ENCODE measurements at places on chromosomes 16 and 17.

GRCh38 chr17:1104222-1104621 is 75.6 kb downstream of the ABR start:
- no peak for DNase-seq

GRCh38 chr17:28008513-28008912 is 34.0 kb upstream of the NLK start:
- DNase-seq = peak; percentile 46

- DNase-seq = no peak
Observed at GRCh38 chr17:31321966-31322365, 544 bp upstream of the EVI2A start.

- DNase-seq = no peak
Observed at GRCh38 chr16:11667824-11668622, at the start of gene SNN. Gene SNN, plus strand, starts transcription at chr16:11668455. Its CDS starts 7,605 bp downstream, at chr16:11676060.

DNA sequence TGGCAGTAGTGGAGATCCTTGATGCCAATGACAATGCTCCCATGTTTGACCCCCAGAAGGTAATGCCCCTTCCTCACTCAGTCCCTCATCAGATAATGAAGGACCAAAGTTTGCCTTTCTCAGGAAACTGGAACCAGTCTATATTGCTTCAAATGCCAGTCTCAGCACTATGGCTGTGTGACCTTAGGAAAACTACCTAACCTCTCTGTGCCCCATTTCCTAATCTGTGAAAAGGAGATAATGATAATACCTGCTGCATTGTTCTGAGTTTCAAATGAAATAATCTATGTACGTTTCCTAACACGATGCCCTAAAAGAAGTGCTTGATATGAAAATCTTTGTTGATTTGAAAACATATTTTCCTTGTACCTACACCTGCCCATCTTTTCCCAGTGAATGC is 35.9 kb downstream of the CDH3 start:
- DNase-seq = no peak

DNA sequence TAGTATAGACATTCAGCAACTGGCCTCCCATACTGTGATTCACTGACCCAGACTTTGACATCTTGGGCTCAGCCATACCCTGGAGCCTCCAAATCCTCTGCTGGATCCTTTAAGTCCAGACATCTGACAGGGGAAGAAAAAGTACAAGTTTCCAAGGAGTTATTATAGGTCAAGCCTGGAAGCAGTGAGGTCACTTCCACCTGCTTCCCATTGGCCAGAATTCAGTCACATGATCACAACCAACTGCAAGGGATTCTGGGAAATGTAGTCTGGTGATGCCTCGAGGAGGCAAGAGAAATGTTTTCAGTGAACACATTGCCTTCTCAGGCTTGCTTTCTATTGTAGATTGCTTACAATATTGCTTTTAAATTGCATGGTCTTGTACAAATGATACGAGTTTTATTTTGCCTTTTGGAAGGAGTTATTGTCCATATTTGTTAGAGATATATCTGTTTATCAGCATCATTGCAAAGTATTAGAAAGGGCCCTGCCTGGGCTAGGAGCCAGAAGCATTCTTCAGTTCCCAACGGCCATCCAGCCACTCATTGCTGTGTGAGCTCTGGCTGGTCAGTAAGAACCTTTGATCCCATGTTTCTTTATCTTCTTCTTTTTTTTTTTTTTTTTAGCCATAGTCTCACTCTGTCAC is 696.9 kb downstream of the WWOX start:
- DNase-seq = no peak

- no peak for DNase-seq
Observed at GRCh38 chr16:81544700-81545271, 100.2 kb downstream of the CMIP start.

GRCh38 chr17:39138431-39139160 is 12.8 kb downstream of the PLXDC1 start:
- DNase-seq = no peak

GRCh38 chr17:82887255-82888164 is 47.7 kb upstream of the ZNF750 start:
- DNase-seq = no peak

- DNase-seq = no peak
Observed at GRCh38 chr17:27315796-27316465, 22.0 kb downstream of the WSB1 start.

DNA sequence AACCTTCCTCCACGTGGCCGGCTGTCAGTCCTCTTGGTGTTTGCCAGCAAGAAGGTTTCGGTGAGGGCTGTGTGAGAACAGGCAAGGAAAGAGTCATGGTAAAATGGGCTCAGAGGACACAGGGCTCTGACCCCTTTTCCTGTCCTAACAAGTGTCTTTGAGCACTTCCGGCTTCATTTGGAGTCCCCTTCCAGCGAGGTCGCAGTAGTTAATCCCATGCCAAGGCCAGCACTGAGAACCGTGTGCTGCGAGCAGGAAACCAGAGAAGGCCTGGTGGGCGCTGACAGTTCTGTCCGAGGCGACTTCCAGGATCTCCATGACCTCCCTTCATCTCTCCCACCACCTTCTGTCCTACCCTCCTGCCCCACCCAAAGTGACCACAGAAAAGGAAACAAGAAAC is 168.1 kb downstream of the ZFHX3 start:
- DNase-seq = no peak

GRCh38 chr17:77478281-77478680 is 337.5 kb downstream of the SEC14L1 start:
- no peak for DNase-seq

DNA sequence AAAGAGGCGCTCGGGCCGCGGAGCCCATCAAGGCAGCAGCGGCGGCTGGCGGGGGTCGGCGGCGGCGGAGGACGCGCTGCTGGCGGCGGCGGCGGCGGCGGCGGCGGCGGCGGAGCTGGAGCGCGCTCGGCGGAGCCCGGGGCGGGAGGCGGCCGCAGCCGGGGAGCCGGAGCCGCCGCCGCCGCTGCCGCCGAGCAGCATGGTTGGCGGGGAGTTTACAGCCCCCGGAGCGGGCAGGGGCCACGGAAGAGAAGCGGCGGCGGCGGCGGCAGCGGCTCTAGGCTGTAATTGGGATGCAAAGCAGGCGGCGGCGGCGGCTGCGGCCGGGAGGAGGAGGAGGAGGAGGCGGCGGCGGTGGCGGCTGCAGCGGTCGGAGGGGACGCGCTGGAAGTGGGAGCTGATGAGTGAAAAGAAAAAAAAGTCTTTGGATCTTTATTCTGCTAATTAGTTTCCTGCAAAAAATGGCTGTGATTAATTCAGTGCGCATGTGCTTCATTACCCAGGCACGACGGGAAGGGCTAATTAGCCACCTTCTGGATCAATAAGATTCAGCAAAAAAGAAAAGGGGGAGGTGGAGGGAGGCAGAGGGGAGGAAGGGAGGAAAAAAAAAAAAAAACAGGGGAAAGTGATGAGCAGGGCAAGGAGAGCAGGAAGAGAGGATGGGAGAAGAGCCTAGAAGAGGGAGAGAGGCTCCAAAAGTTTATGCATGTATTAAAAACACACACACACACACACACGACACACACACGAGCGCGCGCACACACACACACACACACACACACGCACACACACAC is 10.9 kb upstream of the ZFHX3 start:
- no peak for DNase-seq

- no peak for DNase-seq
Observed at GRCh38 chr16:2519711-2520080, 475 bp upstream of the AMDHD2 start.

- no peak for DNase-seq
Observed at GRCh38 chr17:77944390-77945222, 13.9 kb upstream of the TNRC6C start.

- no peak for DNase-seq
Observed at GRCh38 chr16:48441863-48442279, 56.7 kb upstream of the SIAH1 start.
